Stimulated activated CD4-positive, alpha-beta T cell treated with anti-CD3 and anti-CD28 coated beads, Interleukin-1b, Interleukin-23, amount 100 ng/mL, for 1 hour (primary cell): ENCODE measurements at places on chromosomes 7 and 10.

DNA sequence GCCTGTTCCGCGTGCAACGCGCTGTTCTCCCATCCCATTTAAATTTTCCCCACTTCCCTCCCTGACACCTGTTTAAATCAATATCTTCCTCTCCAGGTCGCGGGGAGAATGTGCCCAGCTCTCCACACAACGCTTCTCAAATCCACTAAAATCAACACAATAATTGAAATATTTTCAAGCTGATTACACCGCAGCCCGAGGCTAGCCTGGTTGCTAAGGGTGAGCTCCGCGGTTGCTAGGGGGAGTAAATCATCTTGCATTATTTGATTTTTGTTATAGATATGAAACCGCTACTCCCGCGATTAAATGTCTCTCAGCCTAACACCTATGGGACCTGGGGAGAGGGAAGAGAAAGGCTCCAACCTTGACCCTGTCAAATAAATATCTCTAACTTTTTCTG is 36.2 kb downstream of the UNCX start:
- DNase-seq = no peak

- no peak for DNase-seq
These were observed 95.0 kb downstream of the FAM53B start for GRCh38 chr10:124649214-124649613.

GRCh38 chr7:40008223-40008815 is 58.3 kb downstream of the CDK13 start:
- no peak for DNase-seq

GRCh38 chr7:47190462-47190861 is 391.4 kb downstream of the TNS3 start:
- no peak for DNase-seq
